ENCODE measurements at places on chromosomes 4 and X.

- no peak for DNase-seq
Measured at GRCh38 chr4:115310641-115311040, 197.2 kb upstream of the NDST4 start.

DNA sequence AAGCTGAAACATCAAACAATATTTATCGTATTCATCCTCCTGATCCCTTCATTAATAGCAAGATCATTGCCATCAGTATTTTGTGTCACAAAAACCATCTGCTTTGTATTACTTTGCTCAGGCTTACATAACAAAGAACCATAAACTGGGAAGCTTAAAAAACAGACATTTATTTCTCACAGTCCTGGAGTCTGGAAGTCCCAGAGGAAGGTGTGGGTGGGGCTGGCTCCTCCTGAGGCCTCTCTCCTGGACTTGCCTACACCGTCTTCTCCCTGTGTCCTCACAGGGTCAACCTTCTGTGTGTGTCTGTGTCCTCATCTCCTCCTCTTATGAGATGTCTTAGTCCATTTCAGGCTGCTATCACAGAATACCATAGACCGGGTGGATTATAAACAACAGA, 61.3 kb upstream of the MXRA5 start:
- no peak for DNase-seq

- DNase-seq: no peak
Measured at GRCh38 chrX:71616672-71617529, 1.4 kb downstream of the CXCR3 start.

- no peak for DNase-seq
Measured at GRCh38 chrX:50643525-50644137, 170.4 kb downstream of the SHROOM4 start.

- no peak for DNase-seq
Measured at GRCh38 chrX:14837155-14837554, 35.7 kb downstream of the FANCB start.

- no peak for DNase-seq
Measured at GRCh38 chr4:52670121-52670520, 11.0 kb upstream of the USP46 start.

DNA sequence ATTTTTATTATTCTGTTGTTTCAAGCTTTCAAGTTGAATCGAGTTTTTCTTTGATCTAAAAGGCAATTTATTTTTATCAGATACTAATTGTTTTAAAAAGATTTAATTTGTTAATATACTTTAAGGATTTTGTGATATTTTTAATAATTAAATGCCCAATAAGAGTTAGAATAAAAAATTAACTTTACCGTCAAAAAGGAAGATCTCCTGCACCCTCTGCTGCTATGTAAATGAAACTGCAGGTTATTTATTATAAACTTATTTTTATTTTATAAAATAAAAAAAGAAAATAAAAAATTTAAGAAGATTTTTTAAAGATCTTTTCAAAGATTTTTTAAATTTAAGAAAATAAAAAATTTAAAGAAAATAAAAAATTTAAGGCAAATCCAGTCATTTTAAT, 166.1 kb downstream of the CCSER1 start:
- DNase-seq: no peak

- no peak for DNase-seq
Measured at GRCh38 chrX:48831909-48832291, 3.5 kb downstream of the PCSK1N start.

- no peak for DNase-seq
Measured at GRCh38 chr4:156892805-156893204, 78.8 kb downstream of the PDGFC start.
